Astrocyte (in vitro differentiated cells and primary cell): ENCODE measurements at places on chromosomes 6 and 20.
A peak's percentile ranks its signal among the peaks of the same experiment; 100 is the strongest.

- DNase-seq, result peak; percentile 54
These were observed 634.5 kb downstream of the QKI start for GRCh38 chr6:164048840-164049516.

- DNase-seq, result no peak
These were observed 105.2 kb upstream of the MAP7 start for GRCh38 chr6:136655239-136656014.

- DNase-seq, result no peak
These were observed 16.1 kb downstream of the NCOA7 start for GRCh38 chr6:125806813-125807212.

DNA sequence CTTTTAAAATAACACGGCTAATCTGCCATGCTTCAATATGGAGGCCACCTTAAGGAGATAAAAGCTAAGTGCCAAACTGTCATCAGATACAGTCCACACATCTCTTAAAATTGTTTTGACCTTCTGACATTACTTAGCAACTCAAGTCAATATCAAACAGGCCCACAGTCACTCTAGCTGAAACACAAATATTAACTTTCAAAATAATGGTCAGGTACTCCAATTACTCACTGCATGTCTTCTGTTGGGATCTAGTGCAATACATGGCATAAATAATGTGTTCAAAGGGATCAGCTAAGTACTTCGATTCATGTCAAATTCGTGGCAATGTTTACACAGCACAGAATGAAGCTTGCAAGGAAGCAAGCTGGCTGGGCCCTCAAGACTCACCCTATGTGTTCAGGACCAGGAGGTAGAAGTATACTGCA is 133.9 kb upstream of the BEND6 start:
- DNase-seq, result no peak

GRCh38 chr6:44463728-44464450 is 76.4 kb downstream of the CDC5L start:
- no peak for DNase-seq

DNA sequence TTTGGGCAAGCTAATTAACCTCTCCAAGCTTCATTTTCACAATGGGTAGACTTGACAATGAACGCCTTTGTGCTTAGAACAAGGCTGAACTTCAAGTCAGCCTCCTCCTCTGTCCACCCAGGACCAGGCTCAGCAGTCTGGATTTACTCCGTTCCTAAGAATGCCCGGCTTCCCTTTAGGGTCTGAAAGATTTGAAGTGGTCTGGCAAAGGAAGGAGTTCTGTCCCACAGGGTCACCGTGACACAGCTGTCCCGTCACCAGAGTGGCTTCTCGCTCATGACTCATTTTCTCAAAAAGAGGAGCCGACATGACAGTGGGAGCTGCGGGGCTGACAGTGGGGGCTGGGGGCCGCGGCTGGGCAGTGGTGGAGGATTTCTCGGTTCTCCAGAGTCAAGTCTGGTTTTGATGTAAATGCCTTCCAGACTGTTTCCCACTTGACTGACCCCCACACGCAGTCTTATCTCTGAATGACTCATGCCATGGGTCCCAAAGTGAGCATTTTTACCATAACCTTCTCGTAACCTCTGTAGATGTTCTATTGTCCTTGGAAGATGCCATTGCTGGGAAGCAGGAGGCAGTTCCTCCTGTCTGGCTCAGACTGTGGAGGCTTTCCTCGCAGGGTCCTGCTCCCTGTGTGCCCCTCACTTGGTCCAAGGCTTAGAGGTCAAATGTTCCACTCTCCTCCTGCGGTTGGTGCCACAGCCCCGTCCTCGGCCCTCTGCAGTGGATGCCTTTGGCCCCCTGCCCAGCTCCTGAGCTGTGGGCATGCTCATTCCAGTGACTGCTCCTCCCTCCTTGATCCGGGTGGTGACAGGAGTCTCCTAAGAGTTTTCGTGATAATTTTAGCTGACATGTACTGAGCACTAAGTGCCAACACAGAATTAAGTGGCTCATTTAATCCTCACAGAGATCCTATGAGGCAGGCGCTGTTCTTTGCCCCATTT is 253.1 kb downstream of the FNDC1 start:
- peak; percentile 78 for DNase-seq

DNA sequence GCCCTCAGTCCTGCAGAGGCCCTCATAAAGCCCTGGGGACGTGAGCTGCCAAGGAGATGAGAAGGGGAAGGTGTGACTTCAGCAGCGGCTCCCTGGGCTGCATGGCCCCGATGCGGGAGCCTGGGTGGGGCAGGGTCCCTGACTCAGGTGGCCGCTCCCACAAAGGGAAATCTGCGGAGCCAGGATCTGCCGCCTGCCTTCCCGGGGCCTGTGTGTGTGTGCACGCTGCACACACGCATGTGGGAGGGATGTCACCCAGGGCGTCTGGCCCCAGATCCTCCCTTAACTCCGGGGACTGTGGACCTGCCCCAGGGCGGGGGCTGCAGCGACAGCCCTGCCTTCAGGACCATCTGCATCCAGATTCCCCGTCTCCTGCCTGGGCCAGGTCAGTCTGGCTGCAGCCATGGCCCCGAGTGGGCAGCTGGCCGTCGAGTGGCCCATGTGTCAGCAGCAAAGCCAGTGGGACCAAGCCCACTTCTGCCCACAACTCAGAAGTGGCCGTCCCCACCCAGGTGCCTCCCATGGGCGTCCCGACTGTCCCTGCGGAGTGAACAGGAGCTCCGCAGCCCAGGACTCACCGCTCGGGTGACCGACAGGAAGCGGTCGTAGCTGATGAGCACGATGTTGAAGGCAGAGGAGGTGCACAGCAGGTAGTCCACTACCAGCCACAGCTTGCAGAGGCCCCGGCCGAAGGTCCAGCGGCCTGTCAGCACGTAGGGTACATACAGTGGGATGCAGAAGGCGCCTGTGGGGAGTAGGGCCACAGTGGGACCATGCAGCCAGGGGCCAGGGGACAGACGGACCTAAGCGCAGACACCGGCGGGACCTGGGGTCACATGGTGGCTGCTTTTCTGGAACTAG is 1.9 kb downstream of the HRH3 start:
- no peak for DNase-seq

DNA sequence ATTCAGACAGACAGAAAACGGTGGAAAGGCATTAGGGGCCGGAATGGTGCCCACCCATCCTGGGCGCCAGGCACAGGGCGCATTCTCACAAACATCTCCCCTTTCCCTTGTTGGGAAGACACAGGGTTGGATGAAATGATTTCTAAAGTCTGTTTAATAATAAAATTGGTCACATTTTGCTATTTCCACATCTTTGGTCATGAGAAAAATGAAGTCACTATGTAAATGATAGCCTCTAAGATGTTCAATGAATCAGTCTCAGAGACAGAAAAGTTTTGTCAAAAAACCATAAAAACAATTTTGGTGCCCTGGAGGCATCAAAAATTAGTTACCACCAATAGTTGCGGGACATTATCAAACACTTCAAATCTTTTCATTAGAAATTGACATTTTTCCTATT is 40.7 kb downstream of the PRR18 start:
- no peak for DNase-seq

- no peak for DNase-seq
These were observed 116.3 kb downstream of the KHDC1L start for GRCh38 chr6:73108949-73109348.

DNA sequence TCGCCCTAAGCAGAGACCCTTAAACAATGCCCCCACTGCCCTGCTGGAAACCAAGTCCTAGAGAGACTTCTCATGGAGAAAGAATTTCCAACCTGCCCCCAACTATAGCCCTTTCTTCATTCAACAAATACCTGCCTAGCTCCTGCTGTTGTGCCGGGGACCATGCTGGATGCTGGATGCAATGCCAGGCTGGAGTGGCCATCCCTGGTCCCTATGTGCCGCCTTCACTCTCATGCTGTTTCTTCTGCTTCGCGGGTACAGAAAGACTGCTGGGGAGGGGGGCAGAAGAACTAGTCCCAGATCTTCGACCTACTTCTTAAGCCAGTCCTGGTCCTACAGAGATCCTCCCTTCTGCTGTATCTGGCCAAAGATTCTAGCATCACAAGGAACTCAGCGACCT is 3.4 kb downstream of the MDGA1 start:
- no peak for DNase-seq

DNA sequence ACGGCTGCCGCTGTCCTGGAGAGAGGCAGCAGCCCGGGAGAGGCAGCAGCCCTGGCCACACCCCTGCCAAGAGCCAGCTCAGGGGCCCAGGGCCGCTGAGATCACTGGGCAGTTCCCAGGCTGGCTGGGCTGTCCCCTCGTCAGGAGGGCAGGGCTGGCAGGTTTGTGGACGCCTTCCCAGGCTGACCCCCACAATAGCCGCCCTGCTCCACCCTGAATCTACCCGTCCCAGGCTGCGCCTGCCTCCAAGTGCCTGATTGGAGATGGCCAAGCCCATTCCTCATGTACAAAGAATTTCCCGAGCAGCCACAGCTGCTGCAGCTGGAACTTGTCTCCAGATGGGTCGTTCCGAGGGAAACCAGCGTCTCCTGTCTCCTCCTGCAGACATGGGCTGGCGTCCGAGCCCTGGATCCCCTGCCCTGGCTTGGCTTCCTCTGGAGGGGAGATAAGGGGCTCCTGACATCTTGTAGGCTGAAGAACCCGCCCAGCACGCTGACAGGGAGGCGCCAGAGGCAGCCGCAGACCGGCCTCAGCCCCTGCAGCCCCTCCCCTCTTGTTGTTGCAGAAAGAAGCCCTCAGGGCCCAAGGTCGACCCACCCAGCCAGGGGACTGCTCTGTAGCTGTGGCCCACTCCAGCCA is 9.4 kb upstream of the GATA5 start:
- DNase-seq, result peak; percentile 17

- no peak for DNase-seq
These were observed 59.6 kb upstream of the EMILIN3 start for GRCh38 chr20:41426086-41426830.

DNA sequence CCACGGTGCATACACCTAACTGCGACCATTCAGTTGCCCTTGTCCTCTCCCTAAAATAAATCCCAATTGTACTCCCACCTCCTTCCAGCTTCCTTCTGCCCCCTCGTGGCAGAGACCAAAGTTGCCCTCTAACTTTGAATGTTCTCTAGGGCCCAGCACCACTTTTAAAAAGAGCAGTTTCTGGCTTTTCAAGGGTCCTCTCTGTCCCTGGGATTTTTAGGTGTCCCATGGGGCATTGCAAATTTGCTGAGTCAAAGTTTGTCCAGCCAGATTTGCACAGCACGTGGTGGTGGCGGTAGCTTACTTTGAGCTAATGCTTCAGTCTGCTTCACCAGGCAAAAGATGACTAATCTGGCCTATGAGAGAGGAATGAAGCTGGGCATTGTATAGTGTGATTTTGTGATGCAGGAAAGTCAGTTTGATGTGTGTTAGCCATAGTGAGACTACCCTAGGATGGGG is 100.2 kb downstream of the PERP start:
- DNase-seq, result peak; percentile 17
